T-helper 1 cell (primary cell): ENCODE measurements at places on chromosomes 7 and 10.

GRCh38 chr7:25180592-25180923, 47.7 kb downstream of the NPVF start:
- DNase-seq, result no peak

- no peak for DNase-seq
Observed at GRCh38 chr7:26369593-26369992, 77.9 kb downstream of the SNX10 start.

DNA sequence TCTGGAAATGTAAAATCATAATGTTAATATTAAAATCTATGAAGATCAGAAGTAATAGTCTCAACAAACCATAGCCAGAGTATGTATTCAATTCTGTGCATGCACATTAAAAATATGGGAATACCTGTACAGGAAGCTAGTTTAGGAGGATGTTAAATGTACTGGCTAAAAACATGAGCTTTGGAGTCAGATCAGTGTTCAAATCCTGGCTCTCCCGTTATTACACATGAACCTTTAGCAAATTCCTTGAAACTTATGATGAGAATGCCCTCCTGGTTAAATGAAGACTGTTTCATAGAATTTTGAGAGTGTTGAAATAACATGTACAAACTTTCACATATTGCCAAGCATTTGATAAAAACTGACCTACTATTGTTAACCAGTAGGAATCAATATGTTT, 4.6 kb downstream of the ARL4A start:
- no peak for DNase-seq

DNA sequence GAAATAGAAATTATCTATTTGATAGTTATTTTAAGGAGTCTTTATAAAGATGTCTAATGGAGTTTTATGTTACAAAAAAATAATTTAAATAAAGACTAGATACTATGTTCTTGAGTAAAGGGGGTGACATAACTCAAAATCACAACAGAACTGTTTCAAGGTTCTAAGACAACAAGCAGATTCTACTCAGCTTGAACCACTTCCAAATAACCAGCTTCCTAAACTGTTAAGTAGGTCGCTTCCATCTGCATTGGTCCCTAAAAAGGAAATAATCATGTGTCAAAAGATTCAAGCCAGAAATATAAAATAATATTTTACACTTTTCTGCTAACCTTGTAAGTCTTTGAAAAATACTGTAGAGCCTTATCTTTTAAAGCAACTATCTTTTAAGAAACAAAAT, 14.1 kb downstream of the SEM1 start:
- no peak for DNase-seq

DNA sequence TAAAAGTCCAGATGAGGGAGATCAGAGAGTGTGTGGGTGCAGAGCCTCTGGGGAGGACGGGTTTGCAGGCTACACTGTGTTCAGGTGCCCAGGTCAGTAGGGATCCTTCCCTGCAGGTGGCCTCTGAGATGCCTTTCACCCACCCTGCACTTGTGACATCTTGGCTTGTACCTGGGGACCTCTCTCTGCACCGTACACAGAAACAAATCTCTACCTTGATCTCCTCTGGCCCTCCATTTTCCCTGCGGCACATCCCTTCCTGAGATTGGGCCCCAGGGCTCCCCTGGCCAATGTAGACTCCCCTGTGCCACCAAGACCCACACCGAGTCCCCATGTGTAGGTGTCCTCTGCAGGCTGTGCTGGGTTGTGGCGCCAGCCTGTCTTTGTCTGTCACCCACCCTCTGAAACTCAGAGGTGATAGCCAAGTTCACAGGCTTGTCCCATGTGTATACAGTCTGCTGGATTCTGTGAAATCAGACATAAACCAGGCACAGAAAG, 140.6 kb downstream of the PTPN20 start:
- no peak for DNase-seq

DNA sequence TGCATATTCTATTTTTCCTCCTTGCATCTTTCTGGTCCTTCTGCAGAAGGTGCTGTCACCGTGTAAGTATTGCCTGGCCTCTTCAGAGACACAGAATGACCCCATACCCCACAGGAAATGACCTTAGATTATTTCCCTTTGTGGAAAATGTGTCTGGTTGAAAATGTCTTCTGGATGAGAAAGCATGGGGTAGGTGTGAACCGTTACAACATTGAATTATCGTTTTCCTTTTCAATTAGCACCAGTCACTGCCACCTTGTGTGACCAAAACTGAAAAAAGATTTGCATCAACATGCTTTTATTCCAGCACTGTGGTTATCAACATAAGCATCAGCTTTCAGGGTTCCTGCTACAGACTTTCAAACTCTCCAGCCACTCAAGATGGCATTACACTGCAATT, 58.0 kb upstream of the CELF2 start:
- no peak for DNase-seq

GRCh38 chr7:32670110-32671025, 175.1 kb downstream of the AVL9 start:
- DNase-seq, result no peak

DNA sequence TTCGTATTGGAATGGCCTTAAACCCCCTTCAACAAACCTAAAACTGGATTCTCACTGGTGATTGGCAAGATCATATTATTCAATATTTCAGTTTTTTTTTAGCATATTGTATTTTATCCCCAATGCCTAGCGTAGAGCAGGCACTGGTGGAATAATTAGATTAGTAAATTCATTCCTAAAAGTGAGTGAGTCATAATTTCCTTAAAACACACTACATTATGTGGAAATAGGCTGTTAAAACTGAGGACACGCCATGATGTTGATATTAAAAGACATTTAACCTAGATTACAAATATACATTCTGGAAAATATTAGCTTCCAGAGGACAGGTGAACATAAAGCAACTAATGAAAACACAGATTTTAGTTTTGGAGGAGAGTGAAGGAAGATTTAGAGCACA, 463.9 kb downstream of the PARD3 start:
- DNase-seq, result no peak

GRCh38 chr10:90993340-90993739, 72.5 kb upstream of the ANKRD1 start:
- DNase-seq, result no peak

- DNase-seq, result no peak
Observed at GRCh38 chr10:76296957-76297356, 865.5 kb downstream of the LRMDA start.

GRCh38 chr10:104580321-104580720, 60.8 kb upstream of the SORCS3 start:
- no peak for DNase-seq

- DNase-seq, result no peak
Observed at GRCh38 chr10:11098666-11099065, 81.0 kb downstream of the CELF2 start.

DNA sequence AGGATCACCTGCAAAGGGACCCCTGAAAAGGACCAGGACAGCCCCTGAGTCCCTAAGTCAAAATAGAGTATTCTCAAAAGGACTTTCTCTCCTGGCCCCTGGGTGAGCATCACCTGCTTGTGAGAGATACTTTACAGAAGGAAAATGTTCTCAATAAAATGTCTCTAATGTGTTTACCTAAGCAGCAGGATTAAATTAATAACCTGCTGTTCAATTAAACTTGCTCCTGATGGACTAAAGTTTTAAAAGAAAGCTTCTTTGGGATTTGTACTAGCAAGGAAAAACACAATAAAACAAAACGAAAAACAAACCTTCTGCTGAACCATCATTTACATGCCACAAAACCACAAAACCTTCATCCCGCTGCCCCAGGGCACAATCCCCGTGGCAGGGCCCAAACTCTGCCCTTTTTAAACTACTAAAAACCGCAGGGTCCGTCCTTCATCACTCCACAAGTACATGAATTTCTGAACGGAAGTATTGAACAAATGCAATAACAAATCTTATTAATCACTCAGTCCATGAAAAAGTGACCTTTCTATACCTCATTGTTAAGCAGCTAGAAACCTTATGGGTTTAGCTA, 197.7 kb downstream of the TCERG1L start:
- no peak for DNase-seq

DNA sequence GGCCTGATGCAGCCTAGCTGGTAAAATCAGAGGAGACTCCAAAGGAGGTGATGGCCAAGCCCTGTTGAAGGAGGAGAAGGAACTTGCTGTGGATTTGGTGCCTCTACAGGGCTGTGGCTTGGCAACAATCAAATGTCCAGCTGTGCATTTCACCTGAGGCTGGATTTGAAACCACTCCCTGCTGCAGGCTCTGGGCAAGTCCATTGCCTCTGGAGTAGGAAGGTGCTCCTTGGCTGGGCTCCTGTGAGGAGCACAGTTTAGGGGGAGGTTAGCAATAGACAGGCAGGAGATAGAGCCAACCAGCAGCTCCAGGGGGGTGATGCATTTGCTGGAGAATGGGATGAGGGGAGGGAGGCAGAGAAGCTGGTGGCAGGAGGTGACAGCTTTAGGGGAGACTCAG, 26.5 kb downstream of the CDH23 start:
- no peak for DNase-seq

DNA sequence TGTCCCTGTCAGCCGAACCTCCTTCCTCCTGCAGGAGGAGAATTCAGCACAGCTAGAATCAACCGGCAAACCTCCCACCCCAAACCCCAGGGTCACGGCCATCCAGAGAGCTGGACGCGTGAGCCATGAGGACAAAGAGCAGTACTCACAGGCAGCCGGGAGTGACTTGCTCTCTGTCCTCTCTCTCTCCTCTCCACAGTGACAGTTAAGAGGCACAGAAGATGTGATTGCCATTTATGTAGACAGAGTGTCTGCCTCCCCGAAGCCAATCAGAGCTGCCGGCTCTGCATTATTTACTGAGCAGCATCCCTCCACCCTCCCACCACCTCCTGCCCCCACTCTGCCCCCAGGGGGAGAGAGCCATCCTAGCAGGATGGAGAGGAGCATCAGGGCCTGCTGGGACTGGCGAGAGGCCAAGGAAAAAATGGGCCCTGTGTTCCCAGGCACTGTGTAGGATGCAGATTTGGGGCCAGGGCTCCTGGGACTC, 4.3 kb downstream of the DDC start:
- DNase-seq, result no peak

DNA sequence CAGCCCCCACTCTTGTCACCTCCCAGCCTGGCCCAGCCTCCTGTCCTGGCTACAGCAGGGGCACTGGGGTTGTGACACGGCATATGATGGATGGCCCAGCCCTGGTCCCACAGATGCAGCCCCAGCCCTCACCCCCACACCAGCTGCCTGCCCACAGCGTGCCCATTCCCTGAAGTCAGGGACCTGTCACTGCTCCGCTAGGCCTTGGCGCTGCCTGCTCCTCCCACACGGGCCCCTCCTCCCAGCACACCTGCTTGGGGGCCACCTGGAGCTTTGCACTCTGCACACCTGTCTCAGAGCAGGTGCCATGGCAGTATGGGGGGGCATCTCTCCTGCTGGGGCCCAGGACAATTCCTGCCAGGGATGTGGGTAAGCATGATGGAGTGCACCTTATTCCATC, 3.5 kb downstream of the GCK start:
- DNase-seq, result no peak

- DNase-seq, result no peak
Observed at GRCh38 chr10:69093933-69094332, 6.0 kb downstream of the SRGN start.

DNA sequence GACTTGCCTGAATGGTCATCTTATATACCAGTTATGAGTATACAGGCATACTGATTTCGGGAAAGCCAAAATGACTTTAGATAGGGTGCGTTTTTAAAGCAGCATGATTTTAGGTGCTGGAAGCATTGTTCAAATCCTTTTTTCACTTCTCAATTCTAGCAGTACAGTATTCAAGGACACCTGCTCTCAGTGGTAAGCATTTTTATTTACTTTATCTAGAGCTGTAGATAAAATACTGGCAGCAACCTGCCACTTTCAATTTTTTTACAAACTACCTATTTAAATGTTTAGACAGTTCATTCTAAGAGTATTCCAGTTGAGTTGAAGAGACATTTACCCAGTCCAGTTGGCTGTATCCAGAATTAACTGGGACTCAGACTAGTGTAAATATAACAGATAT, 33.6 kb downstream of the TMEM106B start:
- no peak for DNase-seq

GRCh38 chr7:88396948-88397322, 90.2 kb upstream of the STEAP4 start:
- DNase-seq, result no peak

DNA sequence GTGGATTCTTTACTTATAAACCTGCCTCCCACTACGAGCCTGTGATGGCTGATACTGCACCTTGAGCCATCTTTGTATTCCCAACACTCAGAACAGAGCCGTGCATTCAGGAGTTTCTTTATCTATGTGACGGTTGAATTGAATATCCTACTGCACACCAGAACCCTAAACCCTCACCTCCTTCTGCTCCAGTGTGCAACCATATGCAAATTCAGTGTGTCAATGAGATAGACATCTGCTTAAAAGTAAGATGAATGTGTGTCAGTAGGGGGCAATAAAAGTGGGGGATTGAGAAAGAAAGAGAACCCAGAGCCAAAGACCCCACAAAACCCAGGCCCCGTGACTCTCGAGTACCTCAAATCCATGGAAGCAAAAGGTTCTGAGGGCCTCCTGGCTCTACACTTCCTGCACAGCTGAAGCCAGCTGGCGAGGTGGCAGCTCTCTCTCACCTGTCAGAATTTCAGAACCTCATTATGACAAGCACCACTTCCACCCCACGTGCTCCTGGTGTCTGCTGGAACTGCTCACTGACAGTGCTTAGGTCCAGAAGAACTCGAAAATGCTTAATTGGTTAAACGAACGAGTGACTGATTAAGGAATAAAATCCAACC, 143.3 kb upstream of the GPR26 start:
- no peak for DNase-seq

- no peak for DNase-seq
Observed at GRCh38 chr10:126661356-126661755, 9.1 kb downstream of the C10orf90 start.

DNA sequence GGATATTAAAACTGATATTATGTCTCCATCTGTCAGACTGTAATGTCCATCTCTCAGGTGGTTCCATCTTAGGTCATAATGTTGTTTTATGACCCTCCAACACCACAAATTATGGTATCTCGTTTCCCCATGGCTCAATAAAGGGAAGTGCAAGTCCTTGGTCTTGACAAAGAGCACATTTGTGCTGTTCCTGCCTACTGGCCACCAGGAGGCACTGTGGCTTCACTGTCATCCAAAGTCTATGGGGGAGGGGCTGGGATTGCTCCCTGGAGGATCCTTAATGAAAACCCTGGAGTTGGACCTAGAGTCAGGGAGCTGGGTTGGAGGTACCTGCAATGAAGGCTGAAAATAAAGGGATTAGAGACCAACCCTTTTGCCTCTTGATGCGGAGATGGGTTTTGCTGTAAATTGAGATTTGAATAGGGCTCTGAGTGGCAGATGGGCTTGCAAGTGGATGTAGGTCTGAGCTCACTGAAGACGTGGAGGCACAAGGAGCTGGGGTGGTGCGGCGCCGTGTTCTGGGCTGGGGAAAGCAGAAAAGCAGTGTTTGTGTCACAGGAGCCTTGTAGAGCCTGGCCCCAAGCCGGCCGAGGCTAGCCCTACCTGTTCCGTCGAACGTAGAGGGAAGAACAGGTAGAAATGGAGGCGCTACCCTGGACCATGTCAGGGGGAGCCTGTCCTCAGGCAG, 180.5 kb upstream of the PRSS58 start:
- DNase-seq, result no peak

- DNase-seq, result no peak
Observed at GRCh38 chr7:4791101-4791737, 15.8 kb downstream of the AP5Z1 start.
